ENCODE measurements at places on chromosomes 5 and 9.

GRCh38 chr5:151093476-151093889 lies 12.6 kb upstream of the TNIP1 start:
- no peak for DNase-seq

DNA sequence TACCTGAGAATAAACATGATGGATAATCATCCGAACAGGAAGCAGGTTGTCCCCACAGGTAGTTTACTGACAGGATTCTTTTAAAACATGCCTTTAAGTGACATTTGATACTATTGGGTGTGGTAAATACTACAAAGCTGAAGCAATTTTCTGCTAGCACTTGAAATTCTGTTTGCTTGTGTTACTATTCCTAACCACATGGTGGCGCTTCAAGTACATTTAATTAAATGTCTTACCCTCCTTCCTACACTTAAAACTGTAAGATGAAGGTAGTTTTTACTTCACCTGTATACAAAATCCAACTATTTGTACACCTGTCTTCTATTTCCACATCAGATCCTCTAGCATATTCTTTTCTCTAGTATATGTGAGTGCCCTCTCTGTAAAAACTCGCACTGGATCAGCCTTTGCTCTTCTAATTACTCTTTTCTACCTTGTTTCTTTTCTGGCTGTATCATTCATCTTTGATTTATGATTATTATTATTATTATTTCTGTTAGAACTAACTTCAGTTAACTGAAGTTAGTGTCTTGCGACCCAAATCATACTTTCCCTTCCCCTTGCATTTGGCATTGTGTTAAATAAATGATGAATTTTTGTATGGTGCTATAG lies 18.4 kb downstream of the SLC25A46 start:
- DNase-seq, result no peak

- DNase-seq, result no peak
Observed at GRCh38 chr9:128257086-128257825, 18.6 kb downstream of the GOLGA2 start.

GRCh38 chr9:98501819-98502218 lies 206.9 kb downstream of the GABBR2 start:
- no peak for DNase-seq

DNA sequence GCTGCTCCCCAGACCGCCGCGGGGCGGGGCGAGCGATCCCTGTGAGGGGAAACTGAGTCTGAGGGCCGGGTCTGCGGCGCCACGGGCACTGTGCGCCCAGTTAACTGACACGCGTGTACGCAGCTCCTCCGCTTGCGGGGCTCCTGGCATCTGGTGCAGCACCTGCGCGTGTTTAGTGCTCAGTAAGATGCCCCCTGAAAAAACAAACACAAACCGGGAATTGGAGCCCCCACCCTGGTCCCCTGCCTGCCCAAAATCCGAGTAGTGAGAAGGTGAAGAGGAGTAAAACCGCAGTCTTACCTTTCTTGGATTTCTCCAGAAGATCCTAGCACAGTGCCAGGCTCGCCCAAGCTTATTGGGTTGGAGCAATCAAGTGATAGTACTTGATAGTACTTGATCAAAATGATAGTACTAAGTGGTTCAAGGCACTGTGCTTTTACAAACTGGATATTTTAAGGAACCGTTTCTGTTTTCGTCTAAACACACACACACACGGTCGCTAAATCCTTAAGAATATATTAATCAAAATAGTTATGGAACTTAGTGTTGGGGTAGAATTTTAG lies 2.7 kb upstream of the TRAF1 start:
- no peak for DNase-seq

DNA sequence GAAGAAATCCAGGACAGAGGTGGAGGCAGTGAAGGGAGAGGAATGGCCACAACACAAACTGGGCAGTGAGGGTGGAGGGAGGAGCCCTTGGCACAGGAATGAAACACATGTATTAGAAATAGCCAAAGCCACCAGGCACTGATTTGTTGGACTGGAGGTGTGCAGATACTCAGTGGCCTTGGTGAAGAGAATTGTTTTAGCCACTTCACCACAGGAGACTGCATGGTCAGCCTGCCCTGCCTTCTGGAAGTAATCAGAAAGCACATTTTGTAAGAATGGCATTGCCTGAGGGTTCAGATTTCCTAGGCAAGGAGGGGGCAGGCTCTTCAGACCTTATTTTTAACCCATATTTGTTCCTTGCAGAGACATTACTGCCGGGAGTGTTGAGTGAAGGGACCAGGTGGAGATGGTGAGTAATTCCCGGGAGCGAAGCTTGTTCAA lies 2.2 kb downstream of the SGCD start:
- DNase-seq, result no peak

DNA sequence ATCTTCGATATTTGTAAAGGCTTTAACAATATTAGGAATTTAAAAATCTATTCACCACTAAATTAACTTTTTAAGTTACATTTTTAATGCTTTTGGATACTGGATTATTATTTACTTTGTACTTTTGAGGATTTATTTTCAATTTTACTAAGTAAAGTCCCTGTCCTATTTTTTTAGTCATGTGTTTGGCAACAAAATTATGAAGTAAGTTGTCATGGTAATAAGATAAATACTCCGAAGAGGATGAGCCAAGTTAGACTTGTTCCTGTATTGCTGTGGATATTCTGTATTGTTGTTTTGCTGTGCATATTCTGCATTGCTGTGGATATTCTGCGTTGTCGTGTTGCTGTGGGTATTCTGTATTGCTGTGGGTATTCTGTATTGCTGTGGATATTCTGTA lies 210.1 kb downstream of the MTRR start:
- DNase-seq, result no peak

GRCh38 chr9:105405514-105406131 lies 42.2 kb upstream of the FSD1L start:
- peak; percentile 45 for DNase-seq

- DNase-seq, result no peak
Observed at GRCh38 chr9:37923118-37923795, 19.3 kb upstream of the SLC25A51 start.

DNA sequence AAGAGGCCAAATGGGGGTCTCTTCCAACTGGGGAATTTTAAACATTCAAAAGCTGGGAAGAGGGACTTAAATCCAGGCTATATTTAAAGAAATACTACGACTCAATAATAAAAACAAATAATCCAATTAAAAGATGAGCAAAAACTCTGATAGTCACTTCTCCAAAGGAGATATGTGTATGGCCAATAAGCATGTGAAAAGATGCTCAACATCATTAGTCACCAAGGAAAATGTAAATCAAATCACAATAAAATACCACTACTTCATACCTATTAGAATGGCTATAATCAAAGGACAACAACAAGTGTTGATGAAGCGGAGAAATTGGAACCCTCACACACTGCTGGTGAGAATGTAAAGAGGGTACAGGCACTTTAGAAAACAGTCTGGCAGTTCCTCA lies 130.4 kb downstream of the CDK5RAP2 start:
- no peak for DNase-seq

- DNase-seq, result no peak
Observed at GRCh38 chr5:155466851-155467250, 453.3 kb downstream of the KIF4B start.

GRCh38 chr9:109072821-109073435 lies 46.8 kb downstream of the TMEM245 start:
- no peak for DNase-seq

- DNase-seq, result no peak
Observed at GRCh38 chr9:110206389-110206788, 1.6 kb downstream of the C9orf152 start.
